Non-pigmented ciliary epithelial cell (primary cell): ENCODE measurements at places on chromosomes 16 and 17.
A peak's percentile ranks its signal among the peaks of the same experiment; 100 is the strongest.

GRCh38 chr17:16935786-16936185 is 36.1 kb downstream of the TNFRSF13B start:
- no peak for DNase-seq

- DNase-seq, result no peak
Measured at GRCh38 chr16:30820952-30821421, 34.0 kb upstream of the ZNF629 start.

DNA sequence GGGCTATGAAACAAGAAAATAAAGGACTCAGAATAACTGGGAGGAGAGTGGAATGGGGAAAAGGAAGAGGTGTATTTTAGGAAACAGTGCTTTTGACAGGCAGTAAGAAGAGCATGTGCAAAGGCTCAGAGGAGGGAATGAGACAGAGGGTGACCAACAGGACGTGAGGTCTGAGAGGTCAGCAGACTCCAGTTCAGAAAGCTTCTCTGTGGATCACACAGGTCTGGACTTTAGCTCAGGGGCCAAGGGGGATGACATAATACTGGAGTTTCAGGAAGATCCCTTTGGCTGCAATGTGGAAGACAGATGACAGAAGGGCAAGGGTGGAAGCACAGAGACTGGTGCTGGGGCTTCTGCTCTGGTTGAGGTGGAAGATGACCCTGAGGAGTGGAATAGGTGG is 489.9 kb upstream of the CDH5 start:
- no peak for DNase-seq

DNA sequence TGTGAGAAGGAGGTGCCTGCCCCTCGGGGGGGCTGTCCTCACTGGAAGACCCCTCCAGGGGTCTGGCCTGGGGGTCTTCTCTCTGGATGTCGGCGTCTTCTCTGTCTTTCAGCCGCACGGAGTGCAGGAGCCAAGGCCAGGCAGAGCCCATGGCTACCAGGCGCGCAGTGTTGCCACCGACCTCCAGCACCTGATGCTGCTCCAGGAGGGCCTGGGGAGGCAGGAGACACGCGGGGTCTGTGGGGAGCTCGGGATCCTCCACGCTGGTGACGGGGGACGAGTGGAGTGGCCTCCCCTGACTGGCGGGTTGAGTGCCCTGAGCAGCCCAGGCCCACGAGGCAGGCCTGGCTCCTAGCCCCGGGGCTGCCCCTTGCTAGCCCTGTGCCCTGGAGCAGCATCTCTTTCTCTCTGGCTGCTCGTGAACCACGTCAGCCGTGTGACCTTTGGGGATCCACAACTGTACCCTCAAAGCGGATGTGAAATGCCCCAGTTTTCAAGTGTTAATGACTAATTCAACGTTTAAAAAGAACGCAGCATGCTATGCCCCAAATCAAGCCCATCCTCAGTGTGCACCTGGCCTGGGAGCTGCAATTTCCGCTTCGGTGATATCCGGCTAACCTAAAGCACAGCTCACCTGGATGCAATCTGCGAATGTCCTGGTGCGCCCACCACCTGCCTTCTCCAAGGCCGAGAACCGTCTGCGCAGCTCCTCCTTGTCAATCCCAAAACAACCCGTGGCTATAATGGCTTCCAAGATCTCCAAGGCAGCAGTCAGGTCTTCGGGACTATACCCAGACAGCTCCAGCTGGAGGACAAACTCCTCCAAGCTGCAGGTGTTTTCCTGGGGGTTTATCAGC is 62.9 kb downstream of the IL21R start:
- DNase-seq, result no peak

- DNase-seq, result no peak
Measured at GRCh38 chr17:47994724-47995123, 23.8 kb downstream of the CDK5RAP3 start.

DNA sequence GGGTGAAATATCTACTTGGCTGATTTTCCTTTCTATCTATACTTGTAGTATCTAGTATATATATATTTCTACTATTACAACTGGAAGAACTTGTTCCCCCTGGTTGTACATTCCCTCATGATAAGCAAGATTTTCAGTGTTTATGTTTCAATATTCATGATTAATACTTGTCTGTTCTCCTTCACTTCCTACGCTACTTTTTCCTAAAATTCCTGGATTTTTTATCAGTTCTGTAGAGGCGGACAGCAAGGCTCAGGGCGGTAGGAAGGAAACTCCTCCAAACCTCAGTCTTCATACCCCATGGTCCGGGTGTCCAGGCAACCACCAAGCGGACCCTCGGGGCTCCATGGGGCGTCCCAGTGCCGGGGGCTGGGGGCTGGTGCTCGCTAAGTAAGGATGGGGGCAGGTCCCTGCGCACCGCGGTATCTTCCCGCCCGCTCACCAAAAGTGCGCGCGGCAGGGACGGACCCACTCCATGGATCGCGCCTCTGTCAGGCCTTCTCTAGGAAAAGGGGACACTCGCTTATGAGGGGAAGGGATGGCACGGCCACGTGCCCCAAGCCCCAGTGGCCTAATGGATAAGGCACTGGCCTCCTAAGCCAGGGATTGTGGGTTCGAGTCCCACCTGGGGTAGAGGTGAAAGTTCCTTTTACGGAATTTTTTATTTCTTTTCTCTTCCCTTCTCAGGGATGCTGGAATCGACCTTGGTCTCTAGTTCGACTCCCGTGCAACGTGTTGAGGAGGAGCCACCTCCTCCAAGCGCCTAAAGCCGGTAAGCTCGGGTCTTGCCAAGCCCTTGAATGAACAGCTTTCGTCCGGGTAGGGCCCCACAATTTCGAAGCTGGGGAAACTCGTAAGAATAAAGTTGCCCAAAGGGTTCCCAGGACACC is 13.2 kb downstream of the ATP5PD start:
- peak; percentile 73 for DNase-seq

GRCh38 chr17:44044071-44044470 is 22.4 kb downstream of the LSM12 start:
- no peak for DNase-seq

- no peak for DNase-seq
Measured at GRCh38 chr17:51855806-51856205, 302.7 kb downstream of the CA10 start.

DNA sequence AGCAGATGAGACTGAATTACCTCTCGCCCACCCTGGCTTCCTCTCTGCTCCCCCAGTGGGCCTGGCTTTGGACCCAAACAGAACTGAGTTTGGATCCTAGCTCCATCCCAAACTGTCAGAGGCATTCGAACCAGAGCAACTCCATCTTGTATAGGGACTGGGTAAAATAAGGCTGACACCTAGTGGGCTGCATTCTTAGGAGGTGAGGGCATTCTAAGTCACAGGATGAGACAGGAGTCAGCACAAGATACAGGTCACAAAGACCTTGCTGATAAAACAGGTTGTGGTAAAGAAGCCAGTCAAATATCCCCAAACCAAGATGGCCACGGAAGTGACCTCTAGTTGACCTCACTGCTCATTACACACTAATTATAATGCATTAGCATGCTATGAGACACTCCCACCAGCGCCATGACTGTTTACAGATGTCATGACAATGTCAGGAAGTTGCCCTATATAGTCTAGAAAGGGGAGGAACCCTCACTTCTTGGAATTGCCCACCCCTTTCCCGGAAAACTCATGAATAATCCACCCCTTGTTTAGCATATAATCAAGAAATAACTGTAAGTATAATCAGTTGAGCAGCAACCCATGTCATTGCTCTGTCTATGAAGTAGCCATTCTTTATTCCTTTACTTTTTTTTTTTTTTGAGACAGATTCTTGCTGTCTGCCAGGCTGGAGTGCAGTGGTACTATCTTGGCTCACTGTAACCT is 44.4 kb downstream of the LYRM1 start:
- no peak for DNase-seq

GRCh38 chr17:17303010-17303846 is at the start of gene NT5M:
Gene NT5M, plus strand, starts transcription at chr17:17303373. Its CDS starts 178 bp downstream, at chr17:17303551.
- DNase-seq, result no peak

DNA sequence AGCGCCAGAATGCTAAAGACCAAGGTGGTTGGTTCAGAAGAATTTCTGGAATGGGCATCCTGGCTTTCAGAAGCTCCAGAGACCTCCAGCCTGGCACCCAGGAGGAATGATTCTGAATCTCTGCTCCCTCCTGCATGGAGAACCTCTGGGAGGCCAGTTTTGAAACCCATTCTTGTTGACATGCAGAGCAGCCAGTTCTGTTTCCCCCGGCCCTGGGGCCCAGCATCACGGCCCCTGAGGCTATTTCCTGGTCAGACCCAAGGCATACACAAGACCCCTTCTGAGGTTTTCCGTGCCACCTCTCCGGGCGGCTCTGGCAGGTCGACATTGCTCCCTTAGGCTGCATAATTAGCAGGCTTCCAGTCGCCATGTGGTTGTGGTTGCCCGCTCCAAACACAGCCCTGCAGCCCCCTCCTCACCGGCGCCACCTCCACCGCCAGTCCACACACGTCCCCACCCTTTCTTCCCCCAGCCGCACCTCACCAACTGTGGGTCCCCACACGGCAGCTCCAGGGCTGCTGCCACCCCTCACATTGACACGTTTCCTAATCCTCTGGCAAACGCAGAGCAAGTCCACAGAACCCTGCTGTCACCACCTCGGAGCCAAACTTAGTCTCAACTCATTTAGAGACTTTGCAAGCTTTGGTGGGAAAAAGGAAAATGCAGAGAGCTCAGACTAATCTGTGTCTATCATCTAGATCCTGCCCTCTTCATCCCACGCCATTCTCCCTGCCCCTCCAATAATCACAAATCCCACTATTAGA is 367.1 kb downstream of the SOX9 start:
- DNase-seq, result no peak

- DNase-seq, result no peak
Measured at GRCh38 chr17:48868916-48869500, 23.6 kb upstream of the ATP5MC1 start.

GRCh38 chr17:78609191-78609641 is 32.0 kb upstream of the DNAH17 start:
- no peak for DNase-seq
